Karpas-422 (cell line): ENCODE measurements at places on chromosomes 11 and 22. TPM values are rescaled to one million over a fixed set of nuclear protein-coding genes. Genes with fewer than 3 reads are reported as not detected.

CHRDL2 gene
- total RNA-seq: not detected in 2 replicates

OR10G7 gene
- not detected in 2 replicates for total RNA-seq

GGT5 gene
- total RNA-seq: not detected in 2 replicates

PANX3 gene
- total RNA-seq: not detected in 2 replicates

BACE1-AS gene
- total RNA-seq: 2.9 and 4.6 TPM in 2 replicates
